ENCODE measurements at places on chromosomes 13 and 19.

DNA sequence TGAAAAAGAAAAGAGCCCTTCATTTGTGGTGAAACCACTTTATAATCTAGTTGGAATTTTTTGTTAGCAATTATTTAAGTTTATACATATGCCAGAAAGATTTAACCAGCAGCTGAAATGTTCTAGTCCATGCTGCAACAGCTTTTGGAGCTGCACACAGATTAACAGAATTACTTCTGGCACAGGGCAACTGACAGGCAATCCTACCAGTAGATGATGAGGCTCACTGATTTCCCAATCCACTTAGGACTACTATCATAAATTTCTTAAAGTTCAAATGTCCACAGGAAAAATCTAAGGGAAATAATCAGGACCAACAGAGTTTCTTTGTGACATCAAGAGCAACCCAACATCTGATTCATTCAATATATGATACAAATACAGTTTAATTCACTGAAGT, 78.8 kb downstream of the CRYL1 start:
- no peak for DNase-seq

GRCh38 chr13:78772933-78773332, 114.0 kb upstream of the OBI1 start:
- no peak for DNase-seq

GRCh38 chr19:42290523-42291434, 11.2 kb upstream of the PRR19 start:
- DNase-seq, result peak; percentile 80

DNA sequence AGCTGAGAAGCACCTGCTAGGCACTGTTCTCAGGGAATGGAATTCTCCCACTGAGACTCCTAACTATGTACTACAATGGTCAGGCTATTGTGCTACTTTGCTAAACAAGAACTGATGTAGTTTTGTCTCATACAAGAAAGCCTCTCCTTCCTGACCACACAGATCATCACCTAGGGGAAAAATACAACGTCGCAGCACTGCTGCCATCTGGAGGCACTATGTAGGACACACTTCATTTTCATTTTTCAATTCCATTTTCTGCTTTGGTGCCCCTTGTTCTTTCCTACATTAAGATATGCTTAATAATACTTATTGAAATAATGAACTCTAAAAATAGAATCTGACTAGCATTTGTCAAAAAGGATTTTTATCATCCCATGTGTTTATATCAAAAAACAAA, 21.1 kb downstream of the PROSER1 start:
- no peak for DNase-seq

GRCh38 chr19:40078377-40078776, 12.4 kb downstream of the ZNF780A start:
- no peak for DNase-seq

DNA sequence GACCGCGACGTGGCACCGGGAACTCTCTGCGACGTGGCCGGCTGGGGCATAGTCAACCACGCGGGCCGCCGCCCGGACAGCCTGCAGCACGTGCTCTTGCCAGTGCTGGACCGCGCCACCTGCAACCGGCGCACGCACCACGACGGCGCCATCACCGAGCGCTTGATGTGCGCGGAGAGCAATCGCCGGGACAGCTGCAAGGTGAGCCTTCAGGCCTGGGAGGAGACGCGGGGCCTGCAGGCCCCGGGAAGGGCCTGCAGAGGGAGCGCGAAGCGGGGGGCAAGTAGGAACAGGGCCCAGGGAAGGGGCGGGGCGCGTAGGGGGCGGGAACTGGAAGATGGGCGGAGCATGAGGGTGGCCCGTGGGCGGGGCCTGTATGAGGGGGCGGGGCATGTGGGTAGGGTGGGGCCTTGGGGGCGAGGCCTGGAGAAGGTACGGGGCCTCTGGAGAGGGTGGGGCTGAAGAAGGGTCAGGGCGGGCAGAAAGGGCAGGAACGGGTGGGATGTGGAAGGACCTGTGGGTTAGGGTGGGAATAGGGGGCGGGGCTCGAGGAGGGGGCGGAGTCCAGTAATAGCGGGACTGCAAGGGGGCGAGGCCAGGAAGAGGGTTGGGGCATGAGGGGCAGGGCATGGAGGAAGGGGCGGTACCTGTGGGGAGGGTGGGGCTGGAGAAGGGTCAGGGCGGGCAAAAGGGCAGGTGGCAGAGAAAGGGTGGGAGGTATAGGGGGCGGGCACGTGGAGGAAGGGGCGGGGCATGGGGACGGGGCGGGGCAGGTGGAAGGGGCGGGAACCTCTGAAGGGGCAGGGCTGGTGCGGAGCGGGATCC, 2.5 kb downstream of the CFD start:
- peak; percentile 87 for DNase-seq

- DNase-seq, result no peak
Measured at GRCh38 chr19:20103091-20103740, 25.4 kb downstream of the ZNF90 start.

- DNase-seq, result no peak
Measured at GRCh38 chr19:53598361-53598760, 33.4 kb upstream of the DPRX start.

DNA sequence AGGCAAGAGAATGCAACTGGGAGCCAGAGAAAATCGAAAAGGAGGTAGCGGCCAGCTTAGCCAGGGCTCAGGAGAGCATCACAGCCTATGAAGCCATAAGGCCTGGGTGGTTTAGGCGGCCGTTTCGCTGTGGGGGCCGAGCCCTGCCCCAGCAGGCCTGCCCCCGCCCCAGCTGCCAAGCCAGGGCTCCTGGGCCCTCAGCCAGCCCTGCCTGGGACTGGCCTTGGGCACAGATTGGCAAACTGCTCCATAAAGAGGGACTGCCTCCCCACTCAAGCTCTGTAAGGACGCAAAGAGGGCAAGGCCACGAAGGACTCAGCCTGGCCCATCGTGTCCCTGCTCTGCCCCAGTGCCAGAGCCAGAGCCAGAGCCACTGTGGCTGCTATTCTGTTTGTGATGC, 10.2 kb downstream of the ZNF653 start:
- DNase-seq, result no peak

GRCh38 chr19:41584260-41584810, 8.4 kb downstream of the CEACAM21 start:
- no peak for DNase-seq

DNA sequence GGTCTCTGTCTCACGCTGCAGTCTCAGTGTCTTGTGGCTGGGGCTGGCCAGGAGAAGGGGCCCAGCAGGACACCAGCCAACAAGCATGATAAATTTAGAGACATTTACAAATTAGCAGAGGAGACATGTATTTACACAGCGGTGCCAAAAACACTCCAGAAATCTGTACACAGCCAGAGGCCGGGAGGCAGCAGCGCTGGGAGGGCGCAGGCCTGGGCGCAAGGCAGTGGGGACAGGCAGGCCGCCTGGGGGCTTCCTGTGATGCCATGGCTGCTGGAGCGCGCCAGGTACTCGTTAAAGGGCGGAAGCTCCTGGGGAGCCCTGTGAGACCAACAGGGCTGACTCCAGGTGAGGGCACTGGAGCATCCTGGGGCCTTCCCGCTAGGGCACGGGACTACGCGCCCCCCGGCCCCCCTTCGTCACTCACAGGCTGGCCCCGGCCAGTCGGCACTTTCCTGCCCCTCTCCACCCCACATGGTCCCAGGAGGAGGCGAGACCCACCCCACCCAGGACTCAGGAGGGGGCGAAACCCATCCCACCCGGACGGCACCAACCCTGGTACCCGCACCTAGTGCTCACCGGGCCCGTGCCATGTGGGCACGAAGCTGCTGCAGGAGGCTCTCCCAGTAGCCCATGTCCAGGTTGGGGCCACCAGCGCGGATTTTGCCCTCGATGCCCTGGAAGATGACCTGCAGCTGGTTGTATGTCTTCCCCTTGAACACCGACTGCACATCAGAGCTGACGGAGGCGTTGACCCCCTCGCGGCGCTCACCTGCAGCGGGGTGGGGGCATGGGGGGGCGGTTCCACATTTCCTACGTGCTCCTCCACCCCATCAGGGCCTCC, 7.4 kb upstream of the TBXA2R start:
- no peak for DNase-seq

- DNase-seq, result no peak
Measured at GRCh38 chr13:102593466-102593865, 3.3 kb upstream of the TPP2 start.

- no peak for DNase-seq
Measured at GRCh38 chr19:39590265-39590664, 12.1 kb upstream of the LGALS13 start.

GRCh38 chr19:6229216-6229913, 50.4 kb downstream of the MLLT1 start:
- no peak for DNase-seq

- DNase-seq, result no peak
Measured at GRCh38 chr19:46733690-46734292, 12.1 kb upstream of the FKRP start.

- no peak for DNase-seq
Measured at GRCh38 chr19:5839065-5840017, at the start of gene FUT6. Gene FUT6 (minus strand): TSS chr19:5839702. CDS start chr19:5832567, 7,135 bp downstream.

DNA sequence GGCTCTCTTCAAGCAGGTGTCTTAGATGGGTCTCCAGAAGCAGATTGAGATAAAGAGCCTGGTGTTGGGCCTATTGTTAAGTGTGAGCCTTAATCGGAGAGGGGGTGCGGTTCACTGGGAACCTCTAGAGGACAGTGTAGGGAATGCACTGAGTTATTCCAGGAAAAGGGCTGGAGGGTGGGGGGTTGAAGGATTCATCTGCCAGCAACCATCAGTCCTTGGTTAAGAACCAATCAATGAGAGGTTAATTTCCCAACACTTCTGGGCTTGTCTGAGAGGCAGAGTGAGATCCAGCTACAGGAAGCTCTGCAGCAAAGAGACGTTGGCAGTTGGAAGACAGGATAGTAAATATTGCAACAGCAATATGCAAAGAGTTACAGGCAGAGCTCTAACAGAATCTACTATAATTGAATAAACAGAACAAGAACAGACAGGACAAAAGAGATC, 28.7 kb downstream of the CYP4F2 start:
- DNase-seq, result peak; percentile 50

- DNase-seq, result no peak
Measured at GRCh38 chr13:88068316-88068715, 397.1 kb downstream of the SLITRK5 start.

GRCh38 chr19:11813703-11814028, 407 bp upstream of the ZNF440 start:
- no peak for DNase-seq
